ENCODE measurements at places on chromosomes 12 and 14.
A peak's percentile ranks its signal among the peaks of the same experiment; 100 is the strongest.

GRCh38 chr14:22811722-22812121 is 3.5 kb downstream of the SLC7A7 start:
- DNase-seq: no peak

- DNase-seq: peak; percentile 52
These were observed 1.6 kb downstream of the VDR start for GRCh38 chr12:47903151-47903611.

- DNase-seq: no peak
These were observed at the start of gene HOXC6 for GRCh38 chr12:54028314-54029201. HOXC6 (plus strand) TSS chr12:54028440; CDS start chr12:54028522, 82 bp downstream.

GRCh38 chr12:58703866-58704265 is 216.4 kb downstream of the LRIG3 start:
- no peak for DNase-seq

GRCh38 chr12:48142818-48143674 is 14.3 kb downstream of the ASB8 start:
- DNase-seq: no peak

DNA sequence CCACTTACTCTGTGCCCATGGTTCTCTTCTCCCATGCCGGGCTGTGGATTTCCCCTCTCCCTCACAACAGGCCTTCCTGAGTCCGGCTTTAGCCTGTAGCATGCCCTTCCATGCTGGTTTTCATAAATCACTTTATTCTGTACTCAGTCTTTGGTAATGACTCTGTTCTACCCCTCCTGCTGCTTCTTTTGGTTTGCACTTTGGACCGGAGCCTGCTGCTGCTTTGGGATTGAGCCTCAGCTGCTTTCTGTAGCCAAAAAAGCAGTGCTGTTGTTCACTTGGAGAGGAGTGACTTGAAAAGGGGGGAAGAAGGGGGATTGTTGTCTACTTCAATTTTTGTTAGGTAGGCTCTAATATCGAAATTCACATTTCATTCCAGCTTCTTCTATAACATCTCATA is 8.5 kb upstream of the SLC6A13 start:
- no peak for DNase-seq

GRCh38 chr12:52232203-52232673 is 805 bp upstream of the KRT7 start:
- no peak for DNase-seq

DNA sequence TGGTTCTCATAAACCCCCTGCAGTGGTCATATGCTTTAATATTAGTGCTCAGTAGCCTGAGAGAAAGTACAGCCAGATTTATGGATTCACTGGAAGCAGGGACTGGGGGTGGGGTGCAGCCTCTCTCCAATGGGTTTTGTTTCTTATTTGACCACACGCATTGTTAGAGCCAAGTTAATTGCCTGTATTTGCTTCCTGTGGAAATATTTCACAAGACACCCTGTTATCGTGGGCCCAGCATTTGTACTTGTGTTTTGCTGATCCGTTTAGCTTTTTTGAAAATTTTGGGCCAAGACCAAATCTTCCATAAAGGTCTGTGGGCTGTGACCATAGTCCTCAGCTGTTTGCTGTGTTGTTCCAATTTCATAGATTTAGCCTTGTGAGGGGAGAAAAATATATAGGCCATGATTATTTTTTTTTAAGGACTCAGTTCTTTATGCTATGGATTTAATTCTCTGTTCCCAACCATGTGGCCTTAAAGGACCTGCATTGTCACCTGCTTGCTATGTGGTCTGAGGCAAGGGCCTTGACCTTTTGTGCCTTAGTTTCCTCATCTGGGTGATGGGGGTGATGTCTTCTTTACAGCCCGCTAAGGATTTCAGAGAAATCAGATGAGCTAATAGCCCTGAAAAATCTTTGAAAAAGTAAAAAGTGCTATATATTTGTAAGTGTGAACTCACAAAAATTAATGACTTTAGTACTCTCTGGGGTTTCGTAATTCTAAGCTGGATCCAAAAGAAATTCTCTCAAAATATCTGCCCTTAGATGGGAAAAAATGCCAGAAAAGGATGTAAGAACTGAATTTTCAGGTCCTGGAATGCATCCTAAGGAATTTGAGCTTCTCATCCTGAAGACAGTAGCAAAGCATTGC is 370.2 kb downstream of the DPF3 start:
- DNase-seq: no peak

DNA sequence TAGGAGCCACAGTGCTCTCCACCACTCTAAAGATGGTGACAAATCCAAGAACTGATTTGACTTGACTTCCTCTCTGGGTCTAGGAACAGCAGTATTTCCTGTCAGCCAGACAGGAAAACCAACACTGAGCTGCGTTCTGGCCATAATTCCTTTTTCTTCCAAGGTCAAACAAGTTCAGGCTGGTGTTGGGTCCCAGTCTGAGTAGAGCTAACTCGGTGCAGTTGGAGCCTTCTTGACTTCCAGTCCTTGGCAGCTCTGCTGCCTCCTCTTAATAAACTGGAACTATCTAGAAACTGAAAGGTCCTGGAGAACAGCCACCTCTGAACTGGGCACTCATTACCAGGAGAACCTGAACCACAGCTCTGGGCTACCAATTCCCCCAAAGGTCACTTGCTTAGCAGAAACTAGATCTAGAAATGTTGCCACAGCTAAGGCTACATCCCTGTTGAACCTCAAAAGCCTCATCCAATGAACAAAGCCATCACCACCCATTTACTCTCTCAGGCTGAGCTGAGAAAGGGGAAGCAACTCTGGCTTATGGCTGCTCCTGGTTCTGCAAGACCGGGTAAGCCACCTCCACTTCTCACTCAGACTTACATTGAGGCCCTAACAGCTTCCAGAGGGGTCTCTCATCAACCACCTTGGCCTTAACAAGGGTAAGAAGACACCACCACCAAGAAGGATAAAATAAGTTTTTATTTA is 27.7 kb downstream of the MAX start:
- DNase-seq: no peak
